ENCODE measurements at places on chromosomes 4 and X.

- no peak for DNase-seq
These were observed 1177.6 kb downstream of the ADGRL3 start for GRCh38 chr4:62377700-62378099.

DNA sequence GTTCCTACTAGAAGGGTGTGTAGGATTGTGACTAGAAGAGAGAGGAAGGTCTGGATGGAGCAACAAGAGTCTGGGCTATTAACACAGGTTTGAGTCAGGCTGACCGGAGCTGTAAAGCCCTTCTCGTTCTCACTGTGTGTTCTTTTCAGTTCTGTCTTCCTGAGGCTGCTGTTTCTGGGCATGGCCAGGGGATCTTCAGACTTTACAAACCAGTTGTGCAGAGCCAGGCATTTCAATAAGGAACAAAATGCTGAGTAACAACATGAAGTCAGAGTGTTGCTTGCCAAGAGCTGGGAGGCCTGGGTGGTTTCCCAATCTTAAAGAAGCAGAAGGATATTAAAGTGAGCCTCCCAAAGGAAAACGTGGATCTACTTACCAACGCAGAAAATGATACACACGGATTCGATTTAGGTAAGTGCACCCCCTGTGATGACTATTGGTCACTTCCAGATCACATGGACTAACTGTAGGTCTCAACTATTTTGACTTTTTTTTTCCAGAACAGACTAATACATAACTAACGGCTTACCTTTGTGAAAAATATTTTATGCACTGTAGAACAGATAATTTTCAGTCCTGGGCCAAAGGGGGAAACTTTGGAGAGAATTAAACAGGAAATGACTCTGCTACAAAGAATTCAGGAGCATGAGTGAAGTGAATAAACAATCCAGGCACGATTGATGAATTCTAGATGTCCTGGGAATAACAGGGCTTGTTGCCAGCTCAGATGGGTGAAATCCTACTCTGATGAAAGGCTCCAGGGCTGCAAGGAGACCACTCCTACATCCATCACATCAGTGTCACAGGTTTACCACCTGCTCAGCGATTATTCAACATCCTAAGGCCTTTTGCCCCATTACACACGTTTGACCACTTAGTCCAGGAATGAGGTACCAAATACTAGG lies 94.5 kb downstream of the ANXA3 start:
- DNase-seq = no peak

GRCh38 chr4:7772711-7773385 lies 166.8 kb downstream of the AFAP1 start:
- no peak for DNase-seq

GRCh38 chrX:112614640-112615039 lies 65.1 kb downstream of the LHFPL1 start:
- no peak for DNase-seq

DNA sequence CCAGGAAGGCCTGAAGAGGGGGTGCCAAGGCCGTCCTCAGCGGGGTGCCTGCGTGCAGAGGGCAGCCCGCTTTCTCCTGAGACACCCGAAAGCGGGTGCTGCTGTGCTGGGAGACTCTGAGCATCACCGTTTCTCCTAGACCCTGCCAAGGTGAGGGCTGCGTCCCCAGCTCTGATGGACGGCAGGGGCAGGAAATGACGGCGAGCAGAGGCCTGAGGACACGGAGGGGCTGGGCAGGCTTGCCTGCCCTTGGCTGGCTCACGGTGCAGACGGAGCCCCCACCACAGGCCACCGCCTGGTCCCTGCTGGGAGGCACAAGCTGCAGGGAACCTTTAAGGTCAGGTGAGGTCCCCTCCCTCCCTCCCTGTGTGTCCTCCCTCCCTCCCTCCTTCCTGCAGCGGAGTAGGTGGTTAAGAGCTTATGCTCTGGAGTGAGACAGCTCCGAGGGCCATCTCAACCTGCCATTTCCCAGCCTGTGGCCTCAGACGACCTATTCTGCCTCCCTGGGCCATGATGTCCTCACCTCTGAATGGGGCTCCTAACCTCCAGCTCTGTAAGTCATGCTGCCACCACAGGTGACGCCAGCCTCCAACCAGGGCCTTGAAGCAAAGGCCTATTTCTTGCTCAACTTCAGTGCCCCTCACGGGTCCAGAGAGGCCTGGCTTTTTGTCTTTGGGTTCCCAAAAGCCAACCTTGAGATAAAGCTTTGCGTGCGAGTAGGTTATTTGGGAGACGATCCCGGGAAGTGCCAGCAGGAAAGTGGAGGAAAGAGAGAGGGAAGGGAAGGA lies 54.2 kb upstream of the GRPEL1 start:
- no peak for DNase-seq

GRCh38 chr4:90960840-90961239 lies 833.6 kb downstream of the CCSER1 start:
- DNase-seq = no peak

DNA sequence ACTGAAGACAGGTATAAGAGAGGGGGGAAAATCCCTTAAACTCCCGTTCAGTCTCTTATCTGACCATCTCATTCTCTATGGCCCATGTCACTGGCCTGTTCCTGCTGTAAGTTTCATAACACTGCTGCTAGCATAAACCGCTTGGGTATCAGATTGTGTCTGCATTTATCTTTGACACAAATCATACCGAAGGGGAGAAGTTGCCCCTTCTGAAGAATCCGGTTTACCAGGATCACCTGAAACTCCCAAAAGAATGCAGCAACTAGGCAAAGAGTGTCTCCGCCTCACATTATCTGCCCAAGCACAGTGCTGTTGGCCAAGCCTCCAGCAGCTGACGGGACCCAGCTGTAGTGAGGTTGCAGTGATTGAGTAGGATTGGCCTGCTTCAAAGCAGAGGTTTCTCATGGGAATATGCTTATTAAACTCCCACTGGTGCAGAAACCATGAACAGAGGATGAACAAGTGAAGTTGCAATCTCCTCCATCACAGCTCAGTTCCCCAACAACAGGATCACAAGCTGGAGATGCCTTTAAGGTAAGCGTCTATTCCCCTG lies 71.3 kb upstream of the PUDP start:
- DNase-seq = no peak

DNA sequence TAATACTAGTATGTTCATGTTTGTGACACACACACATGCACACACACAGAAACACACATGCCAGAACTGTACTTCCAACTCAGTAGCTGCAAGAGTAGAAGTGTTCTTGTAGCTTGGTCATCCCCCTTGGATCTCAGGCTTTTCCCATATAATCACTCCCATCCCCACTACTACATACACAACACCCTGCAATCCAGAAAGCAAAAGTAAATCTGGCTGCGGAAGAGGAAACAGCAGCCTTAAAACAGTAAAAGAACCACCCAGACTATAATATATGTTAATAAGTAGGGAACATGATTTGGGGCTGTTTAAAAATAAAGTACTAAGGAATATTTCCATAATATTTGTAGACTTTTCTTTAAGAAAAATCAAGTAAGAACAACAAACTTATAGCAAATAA lies 103.2 kb downstream of the AMMECR1 start:
- DNase-seq = no peak

GRCh38 chr4:129218897-129219296 lies 122.9 kb downstream of the C4orf33 start:
- DNase-seq = no peak

- no peak for DNase-seq
These were observed 179.2 kb downstream of the IL1RAPL2 start for GRCh38 chrX:104745152-104745551.

- DNase-seq = no peak
These were observed 35.1 kb downstream of the FAM114A1 start for GRCh38 chr4:38902695-38903094.

DNA sequence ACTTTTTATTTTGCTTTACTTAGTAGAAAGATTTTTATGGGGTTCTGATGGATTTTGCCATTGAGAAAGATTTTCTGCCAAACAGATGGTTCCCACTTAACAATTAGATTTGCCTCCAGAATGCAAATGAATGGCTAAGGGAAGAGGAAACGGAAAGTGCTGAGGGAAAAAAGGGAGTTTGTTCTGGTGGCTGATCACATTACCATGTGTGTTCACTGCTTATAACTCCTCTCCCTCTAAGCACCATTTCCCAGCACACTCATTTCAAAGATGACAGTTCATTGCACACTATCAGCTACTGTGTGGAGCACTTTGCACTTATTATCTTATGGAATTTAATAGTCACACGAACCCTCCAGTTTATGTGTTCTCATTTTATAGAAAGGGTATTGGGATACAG lies 68.0 kb upstream of the GRID2 start:
- DNase-seq = no peak

- DNase-seq = no peak
These were observed 75.2 kb downstream of the GABRB1 start for GRCh38 chr4:47106561-47106960.

- no peak for DNase-seq
These were observed 43.1 kb upstream of the FGF2 start for GRCh38 chr4:122783301-122784215.

GRCh38 chr4:100754751-100755150 lies 236.9 kb upstream of the EMCN start:
- no peak for DNase-seq

GRCh38 chr4:56790691-56791091 lies 30.8 kb downstream of the SPINK2 start:
- DNase-seq = no peak

DNA sequence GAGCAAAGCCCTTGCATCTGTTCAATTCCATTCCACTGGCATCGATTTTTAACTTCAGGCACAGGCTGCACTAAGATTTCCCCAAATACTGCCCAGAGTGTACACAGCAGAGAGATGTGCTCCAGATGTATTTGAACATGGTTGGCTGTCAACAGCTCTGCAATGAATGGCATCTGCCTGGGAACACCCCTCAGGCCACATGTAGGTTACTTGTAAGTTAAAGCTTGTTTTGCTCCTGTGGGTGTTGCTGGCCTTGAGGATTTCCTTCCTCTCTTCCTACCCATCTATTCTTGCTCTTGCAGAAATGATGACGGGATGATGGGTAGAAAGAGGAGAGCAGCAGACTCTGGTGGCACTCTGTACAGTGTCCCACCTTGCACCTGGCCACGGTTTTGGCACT lies 69.3 kb upstream of the HELT start:
- DNase-seq = no peak

- no peak for DNase-seq
These were observed 315.6 kb downstream of the GPAT3 start for GRCh38 chr4:83851261-83852084.

GRCh38 chrX:134694333-134695322 lies 36.4 kb upstream of the PLAC1 start:
- DNase-seq = no peak

- no peak for DNase-seq
These were observed 111.7 kb upstream of the RPS6KA3 start for GRCh38 chrX:20378233-20378920.

DNA sequence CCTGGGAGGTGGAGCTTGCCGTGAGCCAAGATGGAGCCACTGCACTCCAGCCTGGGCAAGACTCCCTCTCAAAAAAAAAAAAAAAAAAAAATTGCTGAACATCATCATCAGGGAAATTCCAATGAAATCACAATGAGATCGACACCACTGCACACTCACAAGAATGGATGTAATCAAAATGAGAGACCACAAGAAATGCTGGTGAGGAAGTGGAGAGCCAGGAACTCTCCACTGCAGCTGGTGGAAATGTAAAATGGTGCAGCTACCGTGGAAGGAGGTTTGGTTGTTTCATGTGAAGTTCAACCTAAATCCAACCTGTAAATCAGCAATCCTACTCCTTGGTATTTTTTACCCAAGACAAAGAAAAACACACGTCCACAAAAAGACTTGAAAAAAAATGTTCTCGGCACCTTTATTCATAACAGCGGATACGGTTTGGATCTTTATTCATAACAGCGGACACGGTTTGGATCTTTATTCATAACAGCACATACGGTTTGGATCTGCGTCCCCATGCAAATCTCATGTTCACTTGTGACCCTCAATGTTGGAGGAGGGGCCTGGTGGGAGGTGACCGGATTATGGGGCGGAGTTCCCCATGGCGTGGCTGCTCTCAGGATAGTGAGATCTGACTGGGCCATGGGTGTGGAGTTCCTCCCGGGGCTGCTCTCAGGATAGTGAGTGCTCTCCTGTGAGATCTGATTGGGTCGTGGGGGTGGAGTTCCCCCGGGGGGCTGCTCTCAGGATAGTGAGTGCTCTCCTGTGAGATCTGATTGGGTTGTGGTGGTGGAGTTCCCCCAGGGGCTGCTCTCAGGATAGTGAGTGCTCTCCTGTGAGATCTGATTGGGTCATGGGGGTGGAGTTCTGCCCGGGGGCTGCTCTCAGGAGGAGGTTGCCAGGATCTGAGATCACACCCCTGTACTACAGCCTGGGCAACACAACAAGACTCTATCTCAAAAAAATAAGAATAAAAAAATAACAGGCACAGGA lies 7.7 kb downstream of the GAK start:
- DNase-seq = no peak

GRCh38 chr4:10007793-10008608 lies 13.3 kb downstream of the SLC2A9 start:
- DNase-seq = no peak

DNA sequence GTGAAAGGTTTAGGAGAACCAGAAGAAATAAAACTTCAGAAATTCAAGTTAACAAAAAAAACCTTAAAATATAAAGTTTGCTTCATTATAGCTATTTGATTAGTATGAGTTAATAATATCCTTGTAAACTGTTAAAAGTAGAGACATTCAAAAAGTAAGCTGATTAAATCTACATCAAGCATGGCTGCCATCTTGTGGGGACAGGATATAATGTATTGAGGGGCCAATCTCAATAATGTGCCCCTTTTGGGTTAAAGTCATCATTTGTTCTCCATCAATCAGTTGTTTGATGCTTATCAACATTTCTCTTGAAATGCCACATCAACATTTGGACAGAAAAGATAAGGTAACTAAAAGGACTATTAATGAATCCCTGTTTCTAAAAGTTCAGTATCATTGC lies 4.6 kb upstream of the GRID2 start:
- DNase-seq = no peak

DNA sequence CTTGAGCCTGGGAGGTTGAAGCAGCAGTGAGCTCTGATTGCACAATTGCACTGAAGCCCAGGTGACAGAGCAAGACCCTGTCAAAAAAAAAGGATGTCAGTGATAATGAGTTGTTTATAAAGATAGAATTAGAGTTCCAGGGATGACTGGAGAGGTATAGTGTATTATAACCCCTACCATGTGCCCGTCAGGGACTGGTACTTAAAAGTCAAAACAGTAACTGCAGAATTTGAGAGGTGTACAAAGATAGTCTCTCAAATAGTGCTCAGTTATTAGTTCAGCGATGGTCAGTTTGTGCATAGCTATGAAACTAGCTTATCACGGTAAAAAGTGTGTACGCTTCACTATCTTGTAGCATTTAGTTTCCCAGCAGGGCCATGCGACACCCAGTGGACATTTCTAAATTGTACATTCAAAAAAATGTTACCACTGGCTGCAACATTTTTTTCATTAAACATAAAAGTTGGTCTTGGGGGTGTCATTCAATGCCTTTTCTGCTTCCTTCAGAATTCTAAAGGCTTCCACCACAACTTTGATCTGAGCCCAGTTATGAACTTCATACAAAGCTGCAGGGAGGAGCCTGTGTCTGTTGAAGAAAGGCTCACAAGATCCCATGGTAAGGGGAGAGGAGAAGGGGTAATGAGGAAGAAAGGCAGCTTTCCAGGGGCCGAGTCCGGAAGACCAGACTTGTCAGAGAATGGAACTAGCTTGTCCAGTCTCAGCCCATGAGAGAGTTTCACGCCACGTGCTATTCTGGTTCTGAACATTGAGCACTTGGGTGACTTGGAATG lies 9.2 kb upstream of the GYG2 start:
- DNase-seq = no peak

- no peak for DNase-seq
These were observed 1.7 kb upstream of the RRAGB start for GRCh38 chrX:55715847-55716246.
